ENCODE measurements at places on chromosomes 3 and 15.

DNA sequence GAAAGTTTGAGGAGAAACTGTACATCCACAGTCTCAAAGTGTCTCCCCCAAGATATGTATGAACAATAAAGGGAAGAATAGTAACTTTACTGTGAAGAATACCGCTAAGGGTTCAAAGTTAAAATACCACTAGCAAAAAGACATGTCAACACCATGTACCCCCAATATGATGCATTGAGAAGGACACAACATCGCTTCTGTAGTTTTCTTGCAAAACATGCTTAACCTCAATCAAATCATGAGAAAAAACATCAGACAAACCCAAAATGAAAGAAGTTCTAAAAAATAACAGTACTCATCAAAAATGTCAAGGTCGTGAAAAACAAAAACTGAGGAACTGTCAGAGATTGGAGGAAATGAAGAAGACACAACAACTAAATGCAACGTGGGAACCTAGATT, 3.6 kb downstream of the HERC1 start:
- no peak for DNase-seq

GRCh38 chr3:160806094-160806493, 50.1 kb downstream of the PPM1L start:
- no peak for DNase-seq

DNA sequence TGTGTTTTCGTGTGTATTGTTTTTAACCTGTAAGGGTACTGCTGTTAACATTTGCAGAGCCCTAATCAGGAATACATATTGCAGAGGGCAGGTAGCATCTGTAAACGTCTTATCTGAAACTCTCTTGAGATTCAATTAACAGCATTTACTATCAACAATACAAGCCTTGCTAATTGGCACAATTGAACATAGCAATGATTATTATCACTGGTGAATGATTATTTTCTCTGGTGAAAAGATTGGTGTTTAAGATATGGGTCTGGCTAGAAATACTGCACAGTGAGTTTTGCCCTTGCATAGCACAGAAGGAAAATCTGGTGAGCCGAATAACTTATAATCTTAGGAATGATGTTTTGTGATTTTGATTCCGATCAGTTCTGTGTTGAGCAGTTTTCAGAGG, 5.9 kb upstream of the CNTN4 start:
- DNase-seq: no peak

DNA sequence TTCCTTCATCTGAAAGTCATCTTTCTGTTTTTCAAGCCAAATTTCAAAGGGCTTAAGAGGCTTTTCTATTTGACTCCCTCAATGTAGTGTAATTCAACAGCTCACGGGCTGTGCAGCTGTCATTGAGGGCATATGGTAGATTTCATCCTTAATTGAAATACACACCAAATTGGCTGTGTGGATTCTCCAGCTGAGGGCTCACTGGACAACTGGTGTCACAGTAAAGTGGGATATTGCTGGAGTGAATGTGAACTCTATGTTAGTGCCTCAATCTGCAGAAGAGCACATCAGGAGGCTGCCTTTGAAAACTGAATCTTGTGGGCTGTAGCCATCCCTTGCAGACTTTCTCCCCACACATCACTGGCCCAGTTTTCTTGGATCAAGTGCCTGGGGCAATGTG, 120.1 kb downstream of the GALK2 start:
- no peak for DNase-seq

DNA sequence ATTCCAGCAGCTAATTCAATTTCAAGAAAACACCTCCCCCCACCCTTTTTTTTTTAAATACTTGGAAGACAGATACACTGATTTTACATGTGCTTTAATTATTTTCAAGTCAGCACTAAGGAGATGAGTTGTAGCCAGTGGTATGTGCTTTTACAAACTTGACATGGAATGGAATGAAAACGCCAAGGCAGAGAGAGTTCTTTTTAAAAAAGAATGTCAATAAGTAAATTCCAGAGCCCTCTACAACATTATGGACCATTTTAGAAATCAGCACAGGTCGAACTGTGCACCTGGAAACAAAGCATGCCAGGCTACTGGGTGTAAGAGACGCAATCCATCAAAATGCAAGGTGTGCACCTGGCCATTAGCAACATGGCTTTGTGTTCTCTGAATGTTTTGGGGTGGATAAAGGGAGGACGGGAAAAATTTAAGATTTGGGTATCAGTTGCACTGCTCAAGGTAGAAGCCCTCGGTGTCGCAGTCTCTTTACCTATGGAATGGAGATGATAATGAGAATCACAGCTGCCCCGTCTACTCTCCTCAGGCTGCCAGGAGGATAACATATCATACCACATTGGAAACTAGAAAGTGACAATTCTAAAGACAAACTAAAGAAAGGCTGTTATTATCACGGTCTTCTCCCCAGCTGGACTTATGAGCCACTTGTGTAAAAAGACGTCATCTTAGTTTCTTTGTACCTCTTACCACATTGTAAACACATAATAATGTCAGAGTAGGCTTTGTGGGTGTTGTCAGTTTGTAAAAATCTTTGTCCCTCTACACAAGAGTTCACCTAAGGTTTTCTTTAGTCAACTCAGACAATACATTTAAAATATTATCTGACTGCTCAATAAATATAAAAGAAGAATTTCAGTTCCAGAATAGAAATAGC, 107.4 kb upstream of the PRICKLE2 start:
- no peak for DNase-seq

GRCh38 chr3:148450819-148451218, 246.9 kb upstream of the AGTR1 start:
- DNase-seq: peak; percentile 34

DNA sequence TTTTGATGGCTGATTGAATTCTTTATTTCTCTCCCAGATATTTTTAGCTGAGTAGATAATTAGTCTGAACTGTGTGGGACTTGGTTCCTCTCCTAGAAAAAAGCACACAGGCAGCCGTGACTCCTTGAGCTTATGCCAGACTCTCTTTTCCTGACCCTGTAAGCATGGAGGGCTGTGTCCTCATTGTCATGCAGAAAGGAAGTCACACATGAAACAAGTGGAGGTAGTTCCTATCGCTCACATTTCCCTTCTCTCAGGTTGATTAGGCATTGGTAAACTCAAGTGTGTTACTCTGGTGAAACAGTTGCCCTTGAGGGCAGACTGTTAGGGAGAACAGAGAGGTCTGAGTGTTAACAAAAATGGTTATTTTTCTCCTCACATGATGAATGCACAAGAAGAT, 6.3 kb upstream of the RTP4 start:
- no peak for DNase-seq

DNA sequence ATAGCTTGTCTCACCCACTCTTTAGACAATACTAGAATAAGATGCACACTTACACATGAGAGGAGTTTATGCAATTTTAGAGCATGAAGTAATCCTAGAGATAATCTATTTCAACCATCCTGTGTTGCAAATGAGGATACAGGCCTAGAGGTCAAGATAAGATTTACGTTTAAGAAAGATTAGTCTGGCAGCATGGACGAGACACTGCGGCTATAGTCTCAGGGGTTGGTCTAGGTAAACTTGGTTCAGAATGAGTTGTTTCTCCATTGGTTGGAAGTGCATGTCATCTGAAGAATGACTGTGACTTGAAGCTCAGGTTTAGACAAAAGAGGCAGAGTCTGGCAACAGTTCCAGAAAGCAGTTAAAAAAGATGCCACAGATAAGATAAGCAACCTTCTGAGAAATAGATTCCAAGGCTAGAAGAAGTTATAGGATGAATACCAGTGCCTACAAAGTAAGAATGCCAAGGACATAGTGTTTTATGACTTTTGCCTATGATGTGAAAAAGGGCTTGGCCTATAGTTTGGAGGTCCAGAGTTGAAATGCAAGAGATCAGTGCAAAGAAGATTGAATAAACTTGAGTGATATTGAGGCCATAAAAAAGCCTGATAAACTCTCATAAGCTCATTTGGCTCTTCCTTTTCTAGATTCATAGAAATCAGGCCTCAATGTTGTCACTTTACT, 631.0 kb downstream of the SQOR start:
- no peak for DNase-seq

GRCh38 chr3:3627114-3627513, 172.1 kb upstream of the LRRN1 start:
- no peak for DNase-seq

- no peak for DNase-seq
These were observed 38.4 kb upstream of the THBS1 start for GRCh38 chr15:39542385-39543065.

GRCh38 chr3:30477149-30477921, 129.1 kb upstream of the TGFBR2 start:
- DNase-seq: no peak

GRCh38 chr15:88987934-88988671, 74.9 kb upstream of the MFGE8 start:
- DNase-seq: no peak

GRCh38 chr15:27086805-27087204, 115.8 kb downstream of the GABRG3 start:
- no peak for DNase-seq

- DNase-seq: no peak
These were observed 12.1 kb upstream of the GATA2 start for GRCh38 chr3:128504963-128505730.

GRCh38 chr3:58422756-58423325, 10.8 kb downstream of the PDHB start:
- no peak for DNase-seq

- no peak for DNase-seq
These were observed 15.5 kb upstream of the GATM start for GRCh38 chr15:45393851-45394250.

- DNase-seq: no peak
These were observed 13.1 kb upstream of the OSBPL11 start for GRCh38 chr3:125608419-125608818.

DNA sequence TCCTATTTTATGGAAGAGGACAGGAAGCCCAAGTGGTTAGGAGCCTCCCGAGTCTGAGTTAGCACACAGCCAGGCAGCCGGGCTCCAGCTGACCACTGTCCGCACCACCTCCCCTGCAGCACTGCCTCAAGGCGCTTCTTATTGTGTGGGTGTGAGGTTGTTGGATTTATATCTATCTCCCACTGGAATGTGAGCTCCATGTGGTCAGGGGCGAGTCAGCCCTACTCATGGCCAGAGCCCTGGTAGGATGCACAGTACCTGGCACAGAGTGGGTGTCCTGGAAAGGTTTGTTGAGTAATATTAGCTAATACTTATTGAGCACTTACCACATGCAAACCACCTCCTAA, 9.7 kb upstream of the FBLN2 start:
- no peak for DNase-seq

GRCh38 chr15:73227433-73228056, 141.2 kb downstream of the HCN4 start:
- DNase-seq: no peak

- no peak for DNase-seq
These were observed 1.4 kb upstream of the AQP9 start for GRCh38 chr15:58136731-58137130.
